ENCODE measurements at places on chromosomes 5 and 9.

GRCh38 chr5:171629628-171630349 is 155.8 kb upstream of the SMIM23 start:
- DNase-seq, result no peak

DNA sequence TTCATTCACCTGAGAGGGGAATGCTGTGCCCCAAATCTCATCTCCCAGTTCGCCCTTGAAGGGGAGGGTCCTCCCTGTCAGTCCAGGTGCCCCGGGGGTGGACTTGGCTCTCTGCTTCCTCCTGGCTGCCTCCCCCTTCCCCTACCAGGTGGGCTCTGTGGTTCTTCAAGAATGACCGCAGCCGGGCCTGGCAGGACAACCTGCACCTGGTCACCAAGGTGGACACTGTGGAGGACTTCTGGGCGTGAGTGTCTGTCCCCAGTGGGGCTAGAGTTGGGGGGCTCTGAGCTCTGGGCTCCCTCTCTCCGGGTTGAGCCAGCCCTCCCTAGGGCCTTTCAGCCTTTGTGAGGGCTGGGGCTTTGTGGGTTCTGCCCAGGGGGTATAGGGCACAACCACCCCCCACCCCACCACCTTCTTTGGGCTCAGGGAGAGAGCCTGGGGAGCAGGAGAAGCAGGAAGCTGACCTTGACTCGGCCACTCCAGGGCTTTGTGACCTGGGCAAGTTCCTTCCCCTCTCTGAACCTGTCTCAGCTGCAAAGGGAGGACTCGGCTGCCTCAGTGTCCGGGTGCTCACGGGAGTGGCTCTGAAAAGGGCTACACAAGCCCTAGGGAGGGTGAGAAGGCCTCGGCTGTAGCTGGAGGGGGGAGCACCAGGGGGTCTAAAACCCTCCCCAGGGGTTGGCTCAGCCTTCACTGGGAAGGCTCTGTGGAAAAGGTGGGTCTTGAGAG is 3.6 kb upstream of the TSPAN17 start:
- no peak for DNase-seq

DNA sequence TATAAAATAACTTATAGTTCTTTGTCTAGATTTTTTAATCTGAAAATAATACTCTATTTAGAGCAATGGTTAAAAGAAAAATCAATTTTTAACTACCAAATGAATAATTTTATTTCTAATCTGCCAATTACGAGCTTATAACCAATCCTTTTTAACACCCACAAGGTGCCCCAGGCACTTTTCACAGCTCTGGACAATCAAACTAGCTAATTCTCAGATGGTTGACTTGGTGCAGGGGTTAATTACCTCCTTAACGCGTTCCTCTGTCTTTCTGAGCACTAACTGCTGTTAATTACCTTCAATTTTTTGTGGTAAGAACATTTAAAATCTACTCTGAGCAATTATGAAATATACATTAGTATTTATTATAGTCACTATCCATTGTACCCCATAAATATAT is 109.6 kb upstream of the PJA2 start:
- DNase-seq, result no peak

- DNase-seq, result no peak
These were observed 357.4 kb downstream of the MLLT3 start for GRCh38 chr9:20264896-20265295.

GRCh38 chr9:129547869-129548570 is 72.9 kb downstream of the C9orf50 start:
- DNase-seq, result no peak

GRCh38 chr5:73424556-73424977 is 24.0 kb downstream of the FOXD1 start:
- no peak for DNase-seq

- no peak for DNase-seq
These were observed 30.2 kb downstream of the DBH start for GRCh38 chr9:133666387-133666786.

DNA sequence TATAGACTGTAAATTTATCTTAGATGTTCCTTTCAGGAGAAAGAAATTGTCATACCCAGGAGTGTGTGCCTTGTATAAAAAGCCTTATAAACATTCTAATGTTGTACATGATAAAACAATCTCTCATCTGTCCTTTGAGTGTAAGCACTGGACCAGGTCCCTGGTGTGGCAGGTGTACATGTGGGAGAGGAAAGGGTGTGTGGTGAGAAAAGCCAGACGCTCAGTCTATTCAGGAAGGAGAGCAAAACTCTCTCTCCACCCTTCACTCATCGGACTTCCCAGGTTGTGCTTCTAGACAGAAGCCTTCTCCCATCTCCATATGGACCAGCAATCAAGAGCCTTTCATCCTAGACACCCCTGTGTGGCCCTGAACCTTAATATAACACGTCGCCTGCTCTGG is 154.2 kb downstream of the ESM1 start:
- DNase-seq, result no peak

DNA sequence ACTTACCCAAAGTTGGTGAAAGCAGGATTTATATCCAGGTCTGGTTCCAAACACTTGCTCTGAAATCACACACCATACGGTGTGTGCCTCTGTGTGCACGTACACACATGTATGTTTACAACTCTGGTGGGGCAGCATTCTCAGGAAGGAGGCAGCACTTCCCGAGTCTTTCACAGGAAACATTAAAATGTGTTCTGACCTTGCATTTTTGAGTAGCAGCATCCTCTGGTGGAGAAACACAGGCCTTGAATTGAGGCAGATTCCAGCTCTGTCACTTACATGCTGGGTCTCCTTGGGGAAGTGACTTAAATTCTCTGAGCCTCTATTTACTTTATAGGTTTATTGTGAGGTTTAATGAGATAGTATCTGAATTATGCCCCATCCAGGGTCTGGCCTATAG is 126.4 kb downstream of the RGS3 start:
- DNase-seq, result peak; percentile 37

GRCh38 chr5:78547731-78548615 is 100.6 kb downstream of the LHFPL2 start:
- DNase-seq, result no peak
